ENCODE measurements at places on chromosomes 12 and 14.
A peak's percentile ranks its signal among the peaks of the same experiment; 100 is the strongest.

DNA sequence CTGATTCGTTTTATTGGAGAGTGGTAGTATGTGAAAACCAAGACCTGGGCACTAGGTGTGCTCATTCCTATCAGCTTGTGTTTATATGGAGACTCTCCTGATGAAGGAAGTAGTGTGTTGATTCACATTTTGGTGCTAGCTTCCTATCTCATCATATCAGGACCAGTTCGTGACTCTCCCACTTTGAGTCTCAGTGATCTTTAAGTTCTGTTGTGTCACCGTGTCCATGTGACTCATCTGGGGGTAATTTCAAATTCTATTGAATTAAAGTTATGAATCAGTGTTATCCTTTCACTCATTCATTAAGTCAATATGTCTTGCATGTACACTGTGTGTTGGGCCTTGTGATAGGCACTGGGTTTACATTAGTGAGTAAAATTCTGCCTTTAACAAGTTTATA is 180.2 kb downstream of the CACNA1C start:
- DNase-seq: no peak

GRCh38 chr14:86654558-86655184 is 1124.7 kb downstream of the FLRT2 start:
- peak; percentile 61 for DNase-seq

- DNase-seq: no peak
These were observed 56.7 kb downstream of the NTF3 start for GRCh38 chr12:5488626-5488955.

DNA sequence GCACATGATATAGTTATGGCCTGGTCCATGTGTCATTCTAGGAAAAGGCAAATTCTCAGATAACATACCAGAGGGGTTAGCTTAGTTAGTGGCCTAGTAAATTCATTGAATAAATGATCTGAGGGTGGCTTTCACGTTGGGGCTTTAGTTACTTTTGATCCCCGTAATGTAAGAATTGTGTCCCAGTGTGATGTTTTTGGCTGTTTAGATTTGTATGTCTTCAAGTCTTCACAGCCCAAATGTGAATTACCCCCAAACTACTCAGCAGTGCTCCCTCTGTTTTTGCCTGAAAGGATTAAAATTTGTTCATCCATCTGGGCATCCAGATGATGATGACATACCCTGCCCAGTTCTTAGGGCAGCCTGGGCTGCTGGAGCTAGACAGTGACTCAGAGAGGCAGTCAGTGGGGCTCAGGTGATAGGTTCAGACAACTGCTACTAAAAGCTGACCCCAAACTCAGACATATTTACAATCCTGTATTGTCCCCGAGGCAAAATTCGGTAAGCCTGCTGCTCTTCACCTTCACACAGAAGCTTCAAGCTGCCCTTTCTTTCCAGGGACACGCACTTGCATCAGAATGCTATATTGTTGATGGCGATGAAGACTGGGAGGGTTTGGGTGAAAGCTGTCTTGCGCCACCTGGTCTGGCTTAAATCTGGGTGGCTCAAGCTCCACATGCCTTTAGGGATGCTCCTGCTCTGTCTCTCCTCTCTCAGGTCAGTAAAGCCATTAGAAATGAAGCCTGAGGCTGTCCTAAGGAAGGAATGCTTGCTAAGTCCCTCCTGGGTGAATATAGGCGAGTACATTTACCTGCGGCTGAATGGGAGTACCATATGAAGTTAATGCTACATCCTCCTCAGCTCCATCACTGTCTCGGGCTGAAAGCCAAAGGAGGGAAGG is 10.3 kb downstream of the GPRC5D start:
- no peak for DNase-seq

DNA sequence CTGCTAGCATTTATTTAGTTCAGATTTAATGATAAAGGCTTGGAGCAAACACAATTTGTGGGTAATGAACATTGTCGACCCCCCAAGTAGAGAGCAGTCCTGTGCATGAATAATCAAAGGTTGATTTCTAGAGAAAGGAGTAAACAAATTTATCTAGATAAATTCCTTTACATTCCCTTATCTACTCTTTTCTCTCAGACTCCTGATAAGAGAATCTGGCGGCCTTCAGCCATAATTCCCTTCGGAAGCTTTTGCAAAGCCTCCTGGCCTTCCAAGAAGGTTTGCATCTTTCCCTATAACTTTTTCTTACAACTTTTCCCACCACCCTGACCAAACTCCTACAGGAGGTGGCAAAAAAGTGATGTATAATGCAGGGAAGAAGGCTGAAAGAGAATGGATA is 42.1 kb downstream of the TMTC3 start:
- no peak for DNase-seq

DNA sequence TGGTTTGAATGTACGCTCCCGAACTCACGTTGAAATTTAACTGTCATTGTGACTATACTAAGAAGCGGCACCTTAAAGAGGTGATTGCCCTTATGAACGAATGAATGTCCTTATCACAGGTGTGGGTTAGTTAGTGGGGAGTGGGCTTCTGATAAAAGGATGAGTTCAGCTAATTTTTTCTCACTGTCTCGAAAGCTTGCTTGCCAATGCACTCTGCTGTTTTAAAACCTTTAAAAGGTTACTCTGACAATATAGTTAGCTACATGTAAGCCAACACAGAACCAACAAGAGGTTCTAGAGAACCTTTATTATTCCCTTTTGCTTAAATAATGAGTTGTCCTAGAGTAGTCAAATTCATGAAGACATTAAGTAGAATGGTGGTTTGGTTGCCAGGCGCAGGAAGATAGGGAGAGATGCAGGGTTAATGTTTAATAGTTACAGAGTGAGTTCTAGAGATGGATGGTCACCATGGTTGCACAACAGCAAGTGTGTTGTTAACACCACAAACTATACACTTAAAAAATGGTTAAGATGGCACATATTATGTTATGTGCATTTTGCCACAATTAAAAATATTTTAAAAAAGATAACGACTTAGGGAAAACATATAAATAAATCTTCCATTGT is 26.3 kb downstream of the RTN1 start:
- DNase-seq: no peak
